ENCODE measurements at places on chromosomes 5 and 9.

GRCh38 chr5:161975350-161975749 is 92.2 kb upstream of the GABRG2 start:
- DNase-seq = no peak

DNA sequence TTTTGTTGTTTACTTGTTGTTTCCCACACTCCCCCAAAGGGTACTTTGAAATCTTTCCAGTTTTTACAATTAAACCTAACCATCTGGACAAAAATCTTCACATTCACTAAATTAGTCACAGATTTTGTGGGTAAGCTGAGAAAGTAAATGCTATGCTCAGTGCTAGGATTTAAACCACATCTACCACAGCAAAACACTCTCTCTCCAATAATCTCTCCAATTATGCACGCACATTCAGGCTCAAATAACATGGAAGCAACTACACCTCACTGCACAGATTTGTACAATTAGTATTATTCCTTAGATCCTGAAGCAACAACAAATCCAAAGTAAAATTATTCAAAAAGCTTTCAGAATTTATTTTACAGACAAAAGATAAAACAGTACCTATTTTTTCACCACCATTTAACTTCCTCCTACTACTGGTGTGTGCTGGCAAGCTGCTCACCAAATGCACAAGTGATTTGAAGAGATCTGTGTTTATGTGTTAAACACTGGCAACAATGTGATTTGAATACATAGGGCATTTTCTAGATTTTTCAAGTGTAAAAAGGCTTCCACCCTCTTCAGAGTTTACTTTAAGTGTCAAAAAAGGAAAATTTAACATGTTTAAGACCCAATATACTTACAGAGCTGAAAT is 16.6 kb downstream of the ZNF608 start:
- DNase-seq = no peak

DNA sequence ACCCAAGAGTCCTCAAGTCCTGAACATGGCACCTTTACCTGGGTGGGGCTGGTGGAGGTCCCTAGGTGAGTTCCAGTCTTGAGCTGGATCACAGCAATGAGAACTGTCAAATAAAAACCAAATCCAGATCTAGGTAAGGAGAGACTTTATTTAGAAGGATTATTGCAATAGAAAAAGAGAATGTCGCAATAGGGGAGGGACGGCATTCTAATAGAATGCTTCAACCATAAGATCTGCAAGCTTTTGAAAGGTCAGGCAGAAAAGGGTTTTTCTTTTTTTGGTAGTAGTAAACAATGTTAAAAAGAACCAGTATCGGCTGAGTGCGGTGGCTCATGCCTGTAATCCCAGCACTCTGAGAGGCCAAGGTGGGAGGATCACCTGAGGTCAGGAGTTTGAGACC is 5.2 kb upstream of the GCNT1 start:
- no peak for DNase-seq

DNA sequence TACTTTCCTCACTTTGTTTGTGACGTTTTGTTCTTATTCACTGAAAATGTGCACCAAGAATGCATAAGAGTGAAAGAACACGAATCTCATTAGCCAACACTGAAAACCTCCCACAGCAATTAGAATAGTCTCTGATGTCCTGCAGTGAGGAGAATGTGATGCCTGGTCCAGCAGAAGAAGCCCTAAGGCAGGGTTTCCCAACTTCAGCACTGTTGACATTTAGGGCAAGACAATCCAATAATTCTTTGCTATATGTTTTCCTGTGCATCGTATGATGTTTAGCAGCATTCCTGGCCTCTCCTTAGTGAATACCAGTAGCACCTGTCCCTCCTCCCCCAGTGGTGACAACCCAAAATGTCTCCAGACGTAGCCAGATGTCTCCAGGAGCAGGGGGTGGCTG is 14.8 kb downstream of the MVB12B start:
- no peak for DNase-seq

Measured in activated naive CD4-positive, alpha-beta T cell (primary cell).